Thyroid gland (tissue), 4 donors: ENCODE measurements at places on chromosomes 5 and 9.

- DNase-seq, result no peak
These were observed 51.3 kb upstream of the SLC30A5 start for GRCh38 chr5:69042500-69042899.

DNA sequence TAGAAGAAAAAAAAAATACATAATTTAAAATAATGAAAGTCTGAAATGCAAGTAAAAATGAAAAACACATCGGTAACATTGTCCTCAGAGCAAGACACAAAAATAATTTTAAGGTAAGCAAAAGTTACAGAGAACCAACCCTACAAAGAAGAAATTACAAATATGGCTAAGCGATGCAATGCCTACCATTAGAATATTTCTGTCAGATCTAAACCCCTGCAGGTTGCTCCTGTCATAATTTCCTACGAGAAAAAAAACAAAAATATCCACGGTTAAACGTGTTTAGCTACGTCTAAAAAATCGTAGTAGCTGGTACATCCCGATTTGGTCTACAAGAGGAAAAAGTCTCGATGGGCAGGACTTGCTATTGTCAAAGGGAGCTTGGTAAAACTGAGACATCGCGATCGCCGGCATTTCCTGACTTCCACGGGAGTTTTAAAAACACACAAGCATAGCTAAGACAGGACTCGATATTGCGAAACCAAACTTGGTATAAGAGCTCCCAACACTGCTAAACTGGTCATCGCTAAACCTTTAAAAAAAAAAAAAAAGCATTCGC is 1.1 kb upstream of the ANXA2R start:
- DNase-seq, result no peak

DNA sequence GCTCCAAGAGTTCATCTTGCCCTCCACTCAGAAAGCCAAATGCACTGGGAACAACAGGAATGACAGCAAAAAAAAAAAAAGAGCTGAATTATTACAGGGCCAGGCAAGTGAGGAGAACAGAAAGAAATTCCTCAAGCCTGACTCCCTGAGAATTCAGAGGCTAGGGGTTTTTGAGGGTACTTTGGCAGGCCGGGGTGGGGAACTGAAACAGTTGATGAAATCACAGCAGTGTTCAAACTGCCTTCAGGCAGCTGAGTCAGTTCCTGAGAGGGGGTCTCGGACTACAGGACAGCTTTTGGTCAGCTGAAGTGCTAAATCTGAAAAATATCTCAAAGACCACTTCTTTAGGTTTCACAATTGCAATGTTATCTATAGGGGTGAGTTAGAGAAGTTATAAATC is 419.4 kb downstream of the SEMA5A start:
- DNase-seq, result no peak

GRCh38 chr9:106795031-106795430 is 67.9 kb upstream of the ZNF462 start:
- DNase-seq, result peak; percentile 9

GRCh38 chr5:173310861-173311785 is 17.1 kb downstream of the STC2 start:
- DNase-seq, result peak; percentile 46

DNA sequence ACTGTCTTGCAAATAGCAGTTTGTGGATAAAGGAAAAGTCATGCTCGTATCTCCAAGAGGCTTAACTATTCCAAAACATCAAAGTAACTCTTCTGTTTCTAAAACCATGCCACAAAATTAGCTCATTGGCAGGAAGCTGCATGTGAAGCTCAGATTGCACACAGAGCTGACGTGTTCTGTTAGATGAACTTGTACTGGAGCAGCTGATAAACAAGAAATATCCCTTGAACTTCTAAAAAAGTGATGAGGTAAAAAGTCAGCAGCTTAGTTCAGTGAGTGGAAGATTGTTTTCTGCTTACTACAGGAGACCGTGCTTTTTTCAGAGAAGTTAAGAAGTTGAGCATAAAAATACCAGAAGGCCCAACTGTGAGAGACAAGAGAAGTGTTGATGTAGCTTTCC is 113.2 kb downstream of the SLC12A2 start:
- DNase-seq, result no peak

GRCh38 chr5:172713809-172714490 is 57.0 kb downstream of the DUSP1 start:
- no peak for DNase-seq

GRCh38 chr9:3828495-3828894 is 302.7 kb upstream of the RFX3 start:
- DNase-seq, result no peak

DNA sequence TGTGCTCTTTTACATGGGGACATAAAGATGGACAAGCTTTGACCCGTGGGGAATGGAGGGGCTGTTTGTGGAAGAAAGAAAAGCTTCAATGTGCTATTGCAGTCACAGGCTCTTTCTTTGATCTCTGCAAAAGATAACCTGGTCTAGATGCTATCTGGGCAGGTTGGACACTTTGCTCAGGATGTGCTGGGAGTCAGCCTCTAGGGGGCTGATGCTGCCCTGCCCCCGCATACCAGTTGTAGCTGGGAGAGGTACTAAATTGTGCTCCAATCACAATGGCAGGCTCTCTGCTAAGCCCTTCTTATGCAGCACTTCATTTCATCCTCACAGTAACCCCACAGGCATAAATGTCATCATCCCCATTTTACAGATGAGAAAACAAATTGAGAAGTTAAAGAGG is 67.2 kb downstream of the PSD2 start:
- DNase-seq, result no peak

GRCh38 chr5:55140908-55141665 is 18.9 kb upstream of the GPX8 start:
- DNase-seq, result no peak

GRCh38 chr9:3150074-3150473 is 306.2 kb upstream of the PUM3 start:
- no peak for DNase-seq

DNA sequence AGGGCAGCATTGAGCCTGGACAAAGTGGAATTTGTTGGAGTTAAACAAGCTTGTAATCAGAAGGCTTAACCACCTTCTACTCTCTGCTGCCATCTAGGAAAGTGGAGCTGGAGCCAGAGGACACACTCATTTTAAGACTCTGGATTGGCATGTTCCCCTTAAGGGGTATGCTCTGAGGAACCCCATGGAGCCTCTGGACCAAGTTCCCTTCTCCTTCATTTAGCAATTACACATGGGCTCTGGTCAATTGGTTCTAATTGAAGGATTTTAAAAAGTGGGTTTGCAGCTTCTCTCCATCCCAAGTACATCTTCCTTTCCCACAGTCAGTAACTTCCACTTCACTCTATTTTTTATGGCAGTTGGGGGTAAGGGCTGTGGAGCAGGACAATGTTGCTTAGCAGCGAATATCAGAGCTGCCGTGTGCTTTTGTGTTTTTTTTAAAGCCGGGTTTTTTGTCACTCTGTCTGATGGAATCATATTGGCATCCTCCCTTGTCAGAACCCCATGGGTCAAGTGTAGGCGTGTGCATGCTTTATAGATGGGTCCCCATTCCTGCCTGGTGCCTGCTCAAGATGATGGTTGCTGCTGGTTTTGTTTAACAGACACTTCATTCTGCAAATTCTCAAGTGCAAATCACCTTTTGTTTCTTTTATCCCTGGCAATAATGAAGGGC is 330.7 kb upstream of the ADAMTSL1 start:
- DNase-seq, result no peak

GRCh38 chr5:143924311-143924978 is 112.5 kb downstream of the HMHB1 start:
- DNase-seq, result no peak

- DNase-seq, result no peak
These were observed 102.9 kb downstream of the BOD1 start for GRCh38 chr5:173513521-173513991.

- no peak for DNase-seq
These were observed 1.2 kb downstream of the PANK3 start for GRCh38 chr5:168578006-168578405.

DNA sequence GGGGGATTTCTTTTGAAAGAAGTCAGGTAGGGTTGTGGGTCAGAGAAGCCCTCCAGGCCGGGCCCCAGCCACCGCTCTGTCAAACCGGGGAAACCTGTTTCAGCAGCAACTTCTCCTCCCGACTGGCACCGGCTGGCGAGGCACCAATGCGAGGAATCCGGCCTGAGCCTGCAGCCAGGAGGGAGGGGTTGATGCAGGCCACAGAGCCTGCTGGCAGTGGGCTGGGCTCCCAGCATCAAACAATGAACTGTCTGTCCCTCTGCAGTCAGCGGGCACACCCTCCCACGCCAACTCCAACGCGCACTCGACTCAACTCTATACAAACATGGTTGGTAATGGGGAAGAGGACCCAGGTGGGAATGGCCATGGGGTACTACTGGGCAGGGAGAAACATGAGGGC is 12.1 kb downstream of the PCDH1 start:
- DNase-seq, result peak; percentile 98

DNA sequence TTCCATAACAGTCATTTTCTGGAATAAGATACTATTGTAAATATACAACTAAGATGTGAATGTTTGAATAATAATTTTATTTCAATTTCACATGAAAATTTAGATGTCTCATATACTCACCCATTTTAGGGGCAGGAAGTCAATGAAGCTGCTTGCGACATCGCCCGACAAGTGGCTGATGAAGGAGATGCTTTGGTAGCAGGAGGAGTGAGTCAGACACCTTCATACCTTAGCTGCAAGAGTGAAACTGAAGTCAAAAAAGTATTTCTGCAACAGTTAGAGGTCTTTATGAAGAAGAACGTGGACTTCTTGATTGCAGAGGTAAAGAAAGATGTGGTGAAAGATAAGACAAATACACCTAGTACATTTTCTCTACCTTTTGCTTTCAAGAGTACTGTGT is 8.6 kb downstream of the BHMT start:
- no peak for DNase-seq

DNA sequence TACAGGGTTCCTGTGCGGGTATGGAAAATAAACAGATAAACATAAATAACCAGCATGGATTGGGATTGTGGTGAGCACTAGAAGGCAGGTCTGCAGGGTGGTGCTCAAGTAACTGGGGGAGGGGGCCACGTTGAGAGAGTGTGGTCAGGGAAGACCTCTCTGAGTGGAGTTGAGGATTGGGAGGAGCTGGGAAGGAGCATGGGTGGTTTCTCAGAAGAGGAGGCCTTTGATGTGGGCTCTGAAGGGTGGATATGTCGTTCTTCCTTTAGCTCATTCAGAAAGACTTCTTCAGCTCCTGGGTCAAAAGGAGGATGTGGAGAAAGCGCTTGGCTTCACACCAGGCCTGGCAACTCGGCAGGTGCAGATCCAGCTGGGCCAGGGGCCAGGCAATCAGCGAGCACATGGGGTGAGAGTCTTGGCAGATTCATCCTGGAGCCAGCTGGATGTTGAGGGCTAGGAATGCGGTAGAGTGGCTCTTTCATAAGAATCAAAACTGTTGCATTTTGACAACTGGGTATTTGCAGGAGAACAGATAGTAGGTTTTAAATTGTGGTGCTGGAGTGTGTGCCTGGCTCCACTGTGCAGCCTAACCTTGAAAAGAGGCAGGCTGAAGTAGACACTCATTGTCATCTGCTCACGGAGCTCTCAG is 71.7 kb downstream of the PCSK5 start:
- peak; percentile 79 for DNase-seq

DNA sequence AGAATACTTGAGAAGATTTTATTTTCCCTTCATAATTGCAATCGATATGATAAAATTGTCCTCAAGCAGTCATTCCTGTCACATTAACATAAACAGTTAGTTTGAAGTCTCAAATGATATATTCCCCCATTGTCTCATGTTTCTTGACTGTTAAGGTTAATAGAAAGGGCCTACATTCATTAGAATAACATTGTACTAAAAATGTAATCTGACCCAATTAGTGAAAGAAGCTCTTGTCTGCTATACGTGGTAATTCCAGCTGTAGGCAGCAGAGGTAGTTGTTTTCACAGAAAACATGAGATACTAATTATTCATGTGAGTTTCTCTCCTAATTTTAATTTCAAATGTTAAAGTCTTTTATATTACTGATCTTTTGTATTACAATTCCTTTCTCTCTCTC is 25.9 kb upstream of the AP3B1 start:
- DNase-seq, result no peak
